ENCODE measurements at places on chromosomes 7 and 10.

- peak; percentile 26 for DNase-seq
Observed at GRCh38 chr7:12490107-12490688, 80.3 kb upstream of the SCIN start.

- DNase-seq, result no peak
Observed at GRCh38 chr7:127900141-127900540, 131.1 kb downstream of the LRRC4 start.

- no peak for DNase-seq
Observed at GRCh38 chr7:70372768-70373515, 759.0 kb upstream of the GALNT17 start.

- no peak for DNase-seq
Observed at GRCh38 chr7:141281311-141281710, 207.4 kb downstream of the TMEM178B start.

DNA sequence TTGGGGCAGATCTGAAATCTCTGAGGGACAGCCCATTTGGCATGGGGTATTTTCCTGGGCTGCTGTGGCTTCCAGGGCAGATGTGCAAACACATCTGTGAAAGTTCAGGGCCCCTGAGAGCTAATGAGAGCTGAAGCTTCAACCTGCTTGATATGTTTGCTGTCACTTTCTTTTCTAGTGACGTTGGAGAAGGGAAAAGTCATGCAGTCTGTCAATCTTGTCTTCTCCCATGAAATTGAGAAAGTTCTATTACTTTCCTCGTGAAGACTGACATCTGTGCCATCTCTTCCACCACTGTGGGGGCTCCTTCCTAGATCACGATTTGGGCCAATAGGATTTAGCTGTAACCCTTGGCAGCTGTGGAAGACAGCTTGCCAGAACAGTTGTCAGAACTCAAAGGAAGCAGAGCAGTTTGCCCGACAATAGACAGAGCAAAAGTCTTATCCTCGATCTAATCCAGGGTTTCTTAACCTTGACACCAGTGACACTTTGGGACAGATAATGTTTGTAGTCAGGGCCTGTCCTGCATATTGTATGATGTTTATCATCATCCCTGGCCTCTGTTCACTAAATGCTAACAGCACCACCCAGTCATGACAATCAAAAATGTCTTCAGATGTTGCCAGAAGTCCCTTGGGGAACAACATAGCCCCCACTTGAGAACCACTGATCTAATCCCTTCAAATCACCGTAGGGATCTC is 586.5 kb downstream of the LRMDA start:
- no peak for DNase-seq

GRCh38 chr7:144830024-144830785 is 5.6 kb downstream of the TPK1 start:
- peak; percentile 20 for DNase-seq

DNA sequence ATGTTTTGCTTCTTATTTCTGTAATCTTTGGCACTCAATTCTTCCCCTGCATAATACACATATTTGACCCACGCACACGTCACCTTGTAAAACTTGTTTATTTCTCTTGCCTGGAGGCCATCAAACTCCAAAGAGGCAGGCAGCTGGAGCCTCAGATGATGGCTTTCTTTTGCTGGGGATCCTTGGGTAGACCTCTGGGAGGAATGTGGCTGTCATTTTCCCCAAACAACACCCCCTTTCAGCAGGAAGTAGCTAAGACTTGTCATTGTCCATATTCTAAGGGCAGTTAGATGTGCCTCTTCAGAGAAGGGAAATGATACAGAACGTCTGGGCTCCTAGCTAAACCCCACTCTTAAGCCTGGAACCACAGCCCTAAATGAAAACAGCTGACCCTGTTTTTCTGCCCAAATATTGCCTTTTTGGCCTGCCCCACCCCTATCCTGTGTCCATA is 111.3 kb downstream of the ITGB8 start:
- DNase-seq, result no peak

- DNase-seq, result no peak
Observed at GRCh38 chr7:28533731-28534531, 121.6 kb downstream of the CREB5 start.

Data from CD4-positive, alpha-beta T cell treated with Interleukin-12 subunit alpha and Interleukin-12 subunit beta, for 1 hour (primary cell).